ENCODE measurements at places on chromosomes 11 and 22.

GRCh38 chr11:101555366-101555765 lies 28.4 kb downstream of the TRPC6 start:
- DNase-seq: no peak

DNA sequence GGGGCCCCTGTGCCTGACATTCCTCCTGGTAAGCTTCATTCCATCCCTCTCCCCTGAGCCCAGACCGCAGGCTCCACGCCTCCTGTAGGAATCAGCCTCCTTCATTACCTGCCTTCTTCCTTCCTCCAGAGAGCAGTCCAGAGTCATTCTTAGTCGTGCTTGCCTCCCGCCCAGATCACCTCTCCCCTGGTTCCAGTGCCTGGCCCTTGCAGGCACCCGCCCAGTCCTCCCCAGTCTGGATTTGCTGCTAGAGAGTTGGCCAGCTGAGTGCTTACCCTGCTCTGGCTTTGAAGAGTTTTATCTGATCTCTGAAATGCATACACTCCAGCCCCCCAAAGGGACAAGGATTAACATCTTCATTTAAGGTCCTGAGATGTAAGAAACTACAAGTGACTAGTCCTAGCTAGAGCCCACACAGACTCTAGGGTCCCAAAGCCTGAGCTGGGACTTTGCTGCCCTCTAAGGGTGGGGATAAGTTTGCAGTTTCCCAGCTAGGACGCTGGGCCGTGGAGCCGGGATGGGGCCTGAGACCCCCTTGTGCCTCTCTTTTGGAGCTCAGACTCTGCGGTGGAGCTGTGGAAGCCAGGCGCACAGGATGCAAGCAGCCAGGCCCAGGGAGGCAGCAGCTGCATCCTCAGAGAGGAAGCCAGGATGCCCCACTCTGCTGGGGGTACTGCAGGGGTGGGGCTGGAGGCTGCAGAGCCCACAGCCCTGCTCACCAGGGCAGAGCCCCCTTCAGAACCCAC lies 1.6 kb downstream of the NR1H3 start:
- DNase-seq: no peak

DNA sequence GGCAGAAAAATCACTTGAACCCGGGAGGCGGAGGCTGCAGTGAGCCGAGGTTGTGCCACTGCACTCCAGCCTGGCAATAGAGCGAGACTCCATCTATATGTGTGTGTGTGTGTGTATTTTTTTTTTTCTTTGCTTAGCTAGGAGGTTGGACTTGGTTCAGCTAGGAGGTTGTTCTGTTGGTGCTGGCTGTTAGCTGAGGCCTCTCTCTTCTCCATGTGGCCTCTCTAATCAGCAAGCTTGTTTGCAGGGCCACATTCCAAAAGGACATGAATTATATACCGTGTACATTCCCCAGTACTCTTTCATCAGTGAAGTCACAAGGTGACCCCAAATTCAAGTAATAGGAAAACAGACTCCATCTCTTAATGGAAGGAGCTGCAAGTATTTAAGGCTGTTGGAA lies 67.3 kb upstream of the KCNQ1OT1 start:
- no peak for DNase-seq

- no peak for DNase-seq
Observed at GRCh38 chr11:17813391-17814059, 78.9 kb downstream of the KCNC1 start.

GRCh38 chr22:22903355-22903777 lies 15.8 kb downstream of the IGLL5 start:
- DNase-seq: no peak

GRCh38 chr11:61172356-61172755 lies 11.1 kb upstream of the VPS37C start:
- DNase-seq: no peak

- no peak for DNase-seq
Observed at GRCh38 chr22:25702040-25702439, 39.9 kb upstream of the MYO18B start.

DNA sequence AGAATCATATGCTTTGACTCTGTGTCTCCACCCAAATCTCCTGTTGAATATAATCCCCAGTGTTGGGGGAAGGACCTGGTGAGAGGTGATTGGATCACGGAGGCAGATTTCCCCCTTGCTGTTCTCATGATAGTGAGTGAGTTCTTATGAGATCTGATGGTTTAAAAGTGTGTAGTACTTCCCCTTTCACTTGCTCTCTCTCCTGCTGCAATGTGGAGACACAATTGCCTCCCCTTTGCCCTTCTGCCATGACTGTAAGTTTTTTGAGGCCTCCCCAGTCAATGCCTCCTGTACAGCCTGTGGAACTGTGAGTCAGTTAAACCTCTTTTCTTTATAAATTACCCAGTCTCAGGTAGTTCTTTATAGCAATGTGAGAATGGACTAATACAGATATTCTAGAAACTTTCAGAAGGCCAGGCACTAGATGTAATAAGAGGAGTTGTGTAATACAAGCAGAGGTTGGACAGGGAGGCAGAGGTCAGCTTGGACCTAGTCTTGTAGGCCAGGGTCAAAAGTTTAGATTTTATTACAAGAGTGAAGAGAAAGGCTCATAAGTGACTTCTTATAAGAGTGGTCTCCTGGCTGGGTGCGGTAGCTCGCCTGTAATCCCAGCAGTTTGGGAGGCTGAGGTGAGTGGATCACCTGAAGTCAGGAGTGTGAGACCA lies 9.3 kb upstream of the SERPING1 start:
- no peak for DNase-seq

DNA sequence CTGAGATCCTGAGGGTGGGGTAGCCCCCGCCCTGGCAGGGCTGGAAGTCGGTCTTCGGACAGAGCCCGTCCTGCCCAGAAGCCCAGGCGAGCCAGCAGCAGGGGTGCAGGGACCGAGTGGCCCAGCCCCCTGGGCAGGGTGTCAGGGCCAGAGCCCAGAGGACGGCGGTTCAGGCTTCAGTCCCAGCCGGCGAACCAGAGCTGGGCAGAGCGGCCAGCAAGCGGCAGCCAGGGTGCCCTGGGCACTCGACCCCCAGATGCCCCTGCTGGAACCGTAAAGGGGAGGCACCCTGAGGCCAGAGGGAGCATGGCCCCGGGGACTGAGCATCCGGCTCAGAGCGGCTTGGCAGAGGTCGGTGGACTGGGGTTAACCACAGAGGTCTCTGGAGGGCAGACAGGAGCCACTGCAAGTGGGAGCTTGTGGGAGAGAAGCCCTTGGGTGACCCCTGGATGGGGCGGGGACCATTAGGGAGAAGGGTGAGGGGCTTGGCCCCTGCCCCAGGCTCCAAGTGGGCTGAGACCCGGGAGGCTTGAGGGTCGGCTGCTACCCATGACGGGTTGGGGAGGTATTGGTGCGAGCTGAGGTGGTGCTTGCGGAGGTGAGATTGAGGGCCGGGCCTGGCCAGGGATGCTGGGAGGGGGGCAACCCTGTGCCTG lies 15.9 kb downstream of the LSP1 start:
- DNase-seq: no peak

DNA sequence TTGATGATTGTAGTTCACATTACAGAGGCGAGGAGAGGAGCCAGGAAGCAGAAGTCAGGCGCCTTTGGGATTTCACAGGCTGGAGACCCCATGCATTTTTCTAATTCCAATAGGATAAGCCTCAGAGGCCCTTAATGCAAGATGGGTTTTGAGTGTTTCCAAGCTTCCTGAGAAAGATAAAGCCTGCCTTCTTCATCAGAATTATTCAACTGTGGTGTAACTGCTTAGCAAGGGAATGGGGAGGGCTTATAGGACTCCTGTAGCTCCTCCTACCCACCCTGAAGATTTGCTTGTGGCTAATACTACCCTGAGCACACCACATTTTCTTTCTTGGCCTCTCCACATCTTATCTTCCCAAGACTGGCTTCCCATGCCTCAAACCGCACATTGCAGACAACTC lies 151.1 kb upstream of the ISX start:
- no peak for DNase-seq

GRCh38 chr11:28315440-28315839 lies 207.3 kb downstream of the METTL15 start:
- DNase-seq: no peak

DNA sequence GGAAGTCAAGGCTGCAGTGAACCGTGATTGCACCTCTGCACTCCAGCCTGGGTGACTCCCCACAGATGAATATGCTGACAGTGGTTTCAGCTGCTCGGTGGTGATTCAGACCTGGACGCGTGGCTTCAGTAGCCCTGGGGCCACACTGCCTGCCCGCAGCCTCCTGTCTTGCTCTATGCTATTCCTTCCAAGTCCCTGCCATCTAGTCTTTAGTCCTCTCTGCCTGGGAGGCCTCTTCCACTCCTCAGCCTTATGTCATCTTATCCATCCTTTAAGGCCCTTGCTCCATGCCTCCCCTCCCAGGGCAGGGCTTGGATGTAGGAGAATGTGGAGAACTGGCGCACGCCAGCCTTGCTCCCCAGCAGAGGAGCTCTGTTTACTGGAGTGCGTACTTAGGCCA lies 23.0 kb downstream of the YDJC start:
- no peak for DNase-seq

DNA sequence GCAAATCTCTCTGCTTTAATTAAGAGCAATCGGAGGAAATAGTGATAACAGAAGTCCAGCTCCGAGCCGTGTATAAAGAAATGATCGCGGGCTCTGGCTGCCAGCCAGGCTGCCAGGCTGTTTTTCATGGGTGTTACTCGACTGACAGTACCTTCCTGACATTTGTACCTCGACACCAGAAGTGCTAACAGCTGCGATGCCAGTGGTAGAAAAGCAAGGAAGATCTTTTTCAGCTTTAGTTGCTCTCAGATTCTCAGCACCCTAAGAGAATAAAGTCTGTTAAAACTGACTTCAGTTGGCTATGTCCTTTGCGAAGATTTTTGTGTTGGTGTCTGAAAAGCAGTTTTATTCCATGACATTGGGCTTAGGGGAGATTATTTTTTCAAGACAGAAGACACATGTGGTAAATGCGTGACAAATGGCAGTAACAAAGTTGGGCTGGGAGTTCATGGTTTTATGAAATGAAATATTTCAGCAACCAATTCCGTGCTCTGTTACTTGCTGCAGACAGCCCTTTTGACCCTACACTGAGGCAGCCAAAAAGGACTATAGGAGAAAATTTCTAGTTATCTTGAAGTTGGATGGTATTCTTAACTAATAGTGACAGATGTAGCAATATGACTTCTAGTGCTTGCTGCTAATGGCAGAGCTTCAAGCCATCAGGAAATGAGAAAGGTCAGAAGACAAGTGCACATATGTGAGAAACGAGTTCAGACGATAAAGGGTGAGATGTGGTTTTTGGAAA lies 296.2 kb downstream of the CNTN5 start:
- DNase-seq: no peak

GRCh38 chr22:20223421-20224255 lies 44.5 kb downstream of the RTN4R start:
- no peak for DNase-seq

DNA sequence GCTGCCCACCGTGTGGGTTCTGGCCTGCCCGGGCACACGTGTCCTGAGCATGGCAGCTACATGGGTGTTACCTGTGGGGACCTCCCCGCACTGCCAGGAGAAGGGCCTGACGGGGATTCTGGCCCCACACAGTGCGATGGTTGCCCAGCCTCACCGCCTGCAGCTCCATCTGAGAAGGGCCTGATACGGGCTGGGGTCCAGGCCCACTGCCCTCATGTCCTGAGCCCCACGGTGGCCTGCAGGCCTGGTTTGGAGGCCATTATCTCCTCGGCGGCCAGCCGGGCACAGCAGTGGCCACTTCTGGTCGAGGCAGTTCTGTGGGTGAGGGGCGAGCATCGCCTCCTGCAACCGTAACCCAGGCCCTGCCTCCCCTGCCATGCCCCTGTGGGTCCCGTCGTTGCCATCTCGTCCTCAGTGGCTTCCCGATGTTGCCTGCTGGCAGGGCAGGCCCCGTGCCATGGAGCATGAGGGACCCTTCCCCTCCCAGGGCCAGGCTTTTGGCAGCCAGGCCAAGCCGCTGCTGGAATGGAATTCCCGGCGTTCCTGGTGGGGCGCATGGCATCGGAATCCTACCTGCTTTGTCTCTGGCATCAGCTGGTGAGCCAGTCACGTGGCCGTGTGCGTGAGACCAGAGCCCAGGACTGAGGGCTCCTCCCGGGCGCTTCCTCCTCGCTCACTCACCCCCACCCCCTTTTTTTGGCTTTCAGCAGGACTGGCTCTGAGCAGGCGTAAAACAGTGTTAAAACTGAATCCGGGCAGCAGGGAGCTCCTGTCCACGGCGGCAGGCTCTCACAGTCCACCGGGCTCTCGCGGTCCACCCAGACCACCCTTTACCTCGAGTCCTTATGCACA lies 71.9 kb upstream of the PPARA start:
- no peak for DNase-seq

GRCh38 chr11:76747153-76747914 lies 35.8 kb upstream of the TSKU start:
- no peak for DNase-seq

DNA sequence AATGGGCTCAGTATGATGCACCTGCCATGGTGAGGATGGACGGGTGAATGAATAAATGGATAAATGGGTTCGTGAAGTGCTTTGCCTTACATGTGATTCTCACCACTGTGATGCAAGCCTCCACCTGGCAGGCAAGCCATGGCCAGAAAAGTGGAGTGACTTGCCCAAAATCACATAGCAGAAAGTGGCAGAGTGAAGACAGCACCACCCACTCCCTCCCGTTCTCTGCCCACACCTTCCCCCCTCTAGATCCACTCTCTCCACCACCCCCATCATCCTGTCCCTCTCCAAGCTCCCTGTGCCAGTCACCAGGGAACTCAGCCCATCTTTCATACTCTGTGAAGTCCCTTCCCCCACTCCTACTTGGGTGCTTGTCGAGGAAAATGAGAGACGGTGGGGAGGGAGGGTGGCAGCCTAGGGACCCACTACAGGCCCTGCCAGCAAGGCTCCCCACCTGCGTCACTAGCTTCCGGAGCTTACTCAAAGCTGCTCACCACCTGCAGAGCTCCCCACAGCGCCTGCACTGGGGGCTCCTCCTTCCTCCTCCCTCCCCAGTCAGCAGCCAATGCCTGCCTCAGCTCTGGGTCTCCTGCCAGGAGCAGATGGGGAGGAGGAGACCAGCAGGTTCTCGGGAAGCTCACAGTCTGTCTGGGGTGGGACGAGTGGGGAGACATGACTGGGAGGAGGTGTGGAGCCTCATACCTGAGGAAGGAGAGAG lies 82.3 kb downstream of the PDE2A start:
- DNase-seq: peak; percentile 22

DNA sequence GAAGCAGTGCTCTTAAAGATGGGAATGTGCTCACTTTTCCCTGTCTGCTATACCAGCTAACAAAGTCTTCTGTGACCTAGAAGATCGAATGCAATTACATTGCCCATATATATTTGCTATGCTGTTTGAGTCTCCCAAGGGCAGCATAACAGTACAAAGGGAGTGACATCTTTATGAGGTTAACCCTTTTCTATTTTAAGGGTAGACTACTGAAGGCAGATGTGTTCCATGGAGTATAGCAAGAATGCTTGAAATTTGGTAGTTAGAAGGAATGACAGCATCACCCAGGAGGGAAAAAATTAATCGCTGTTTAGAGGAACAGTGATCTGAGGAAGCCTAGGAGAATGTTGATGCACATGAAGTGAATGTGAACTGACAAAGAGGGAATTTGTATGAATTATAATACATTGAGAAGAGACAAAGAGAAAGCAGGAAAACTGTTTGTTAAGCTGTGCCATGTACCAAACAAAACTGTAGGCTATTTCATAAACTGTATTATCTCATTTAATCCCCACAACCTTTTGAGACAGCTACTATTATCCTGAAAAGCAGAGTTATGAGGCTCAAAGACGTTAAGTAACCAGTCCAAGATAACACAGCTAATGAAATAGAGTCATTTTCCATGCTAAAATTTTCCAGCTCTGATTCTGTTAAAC lies 13.0 kb downstream of the MAML2 start:
- DNase-seq: no peak

GRCh38 chr11:125593114-125593820 lies 615 bp downstream of the STT3A start:
- DNase-seq: no peak
